ENCODE measurements at places on chromosomes 2 and 18. TPM values are rescaled to one million over a fixed set of nuclear protein-coding genes. Genes with fewer than 3 reads are reported as not detected.

Gene CRIM1
- total RNA-seq, result 5.5 TPM

Gene IGFBP2
- 0.85 TPM for total RNA-seq

Gene ANKRD30BL
- total RNA-seq, result not detected

Gene KIAA2012
- total RNA-seq, result not detected

Gene DNAJC5G
- not detected for total RNA-seq
